Gastrocnemius medialis (tissue), 4 donors: ENCODE measurements at places on chromosomes 7 and 10. TPM values are rescaled to one million over a fixed set of nuclear protein-coding genes. Genes with fewer than 3 reads are reported as not detected.

GRCh38 chr7:46786221-46786954 lies 795.5 kb downstream of the TNS3 start:
- no peak overlapping the region for H3K4me3 ChIP-seq
- no peak overlapping the region for H3K27ac ChIP-seq
- no peaks in the 10 kb centered on the region for H3K27me3 ChIP-seq
- H3K36me3 ChIP-seq: no peaks in the 10 kb centered on the region
- no peak for DNase-seq

DNA sequence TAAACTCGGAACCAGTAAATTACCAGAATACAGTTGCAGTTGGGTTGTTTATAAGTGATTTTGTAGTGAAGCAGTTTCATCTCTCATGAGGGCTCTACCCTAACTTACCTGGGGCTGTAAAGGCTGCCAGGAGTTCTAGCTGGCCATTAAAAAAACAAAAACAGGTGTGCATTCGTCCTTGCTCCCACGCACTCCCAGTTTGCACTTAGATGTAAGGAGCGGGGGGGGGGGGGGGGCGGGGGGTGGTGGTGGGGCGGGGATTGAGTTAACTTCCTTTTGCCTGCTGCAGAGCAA lies 2.3 kb upstream of the PFKFB3 start:
- no peaks in the 10 kb centered on the region for H3K27me3 ChIP-seq
- no peaks in the 10 kb centered on the region for H3K36me3 ChIP-seq
- H3K4me1 ChIP-seq: peaks cover 59% of the 10 kb centered on the region
- no peak for DNase-seq

DNA sequence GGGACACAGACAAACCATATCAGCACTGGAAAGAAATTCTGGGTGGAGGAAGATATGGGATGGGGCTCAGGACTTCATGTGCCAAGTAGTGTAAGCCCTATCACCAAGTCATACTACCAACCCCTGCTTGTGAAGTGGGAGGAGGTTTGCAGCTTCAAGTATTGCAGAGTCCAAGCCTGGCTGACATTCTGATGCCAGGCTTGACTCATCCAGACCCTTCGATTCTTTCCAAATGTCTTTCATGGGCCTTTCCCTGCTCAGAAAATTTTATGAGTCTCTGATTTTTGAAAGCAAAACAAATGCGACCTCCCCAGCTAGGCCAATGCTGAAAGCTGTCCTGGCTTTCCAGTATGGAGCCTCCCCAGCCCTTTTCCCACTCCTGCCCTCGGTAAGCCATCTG lies 45.1 kb upstream of the SMNDC1 start:
- no peak for DNase-seq
- peaks cover 6% of the 10 kb centered on the region for H3K27me3 ChIP-seq
- H3K36me3 ChIP-seq: no peaks in the 10 kb centered on the region
- no peak overlapping the region for H3K27ac ChIP-seq
- no peaks in the 10 kb centered on the region for H3K4me1 ChIP-seq
- no peak overlapping the region for H3K4me3 ChIP-seq

HECW1 gene
- total RNA-seq: 1.8 TPM

DNA sequence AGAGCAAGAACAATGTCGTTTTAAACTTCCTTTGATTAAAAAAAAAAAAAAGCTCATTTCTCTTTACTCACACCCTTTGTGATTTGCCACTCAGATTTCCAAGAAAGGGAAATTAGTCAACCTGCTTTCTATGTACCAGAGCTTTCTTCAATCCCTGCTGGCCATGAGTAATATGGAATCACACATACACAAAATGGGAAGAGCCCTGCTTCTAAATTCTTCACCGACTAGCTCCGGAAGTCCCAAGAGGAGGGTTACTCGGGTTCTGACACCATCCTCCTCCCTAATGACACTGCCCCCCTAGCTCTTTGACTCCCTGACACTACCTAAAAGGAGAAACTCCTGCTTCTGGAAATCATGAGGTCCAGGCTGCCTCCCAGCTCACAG lies 81.8 kb upstream of the SFMBT2 start:
- H3K4me3 ChIP-seq: no peak overlapping the region
- no peak for DNase-seq
- peaks cover 11% of the 10 kb centered on the region for H3K4me1 ChIP-seq
- no peaks in the 10 kb centered on the region for H3K36me3 ChIP-seq
- H3K27me3 ChIP-seq: no peaks in the 10 kb centered on the region

RBP4 gene
- total RNA-seq: 7.5 TPM

GTF2I gene
- 99.8 TPM for total RNA-seq

FGFBP3 gene
- 0.33 TPM for total RNA-seq

GPER1 gene
- total RNA-seq: 2.2 TPM

GRCh38 chr10:132643709-132644526 lies 106.3 kb downstream of the INPP5A start:
- no peaks in the 10 kb centered on the region for H3K36me3 ChIP-seq
- no peak overlapping the region for H3K4me3 ChIP-seq
- H3K4me1 ChIP-seq: no peaks in the 10 kb centered on the region
- no peak overlapping the region for H3K27ac ChIP-seq
- no peaks in the 10 kb centered on the region for H3K27me3 ChIP-seq
- no peak for DNase-seq

GRCh38 chr7:137657476-137658189 lies 189.1 kb downstream of the DGKI start:
- H3K27me3 ChIP-seq: no peaks in the 10 kb centered on the region
- H3K36me3 ChIP-seq: no peaks in the 10 kb centered on the region
- DNase-seq: no peak
- no peak overlapping the region for H3K27ac ChIP-seq
- H3K4me3 ChIP-seq: no peak overlapping the region

DNA sequence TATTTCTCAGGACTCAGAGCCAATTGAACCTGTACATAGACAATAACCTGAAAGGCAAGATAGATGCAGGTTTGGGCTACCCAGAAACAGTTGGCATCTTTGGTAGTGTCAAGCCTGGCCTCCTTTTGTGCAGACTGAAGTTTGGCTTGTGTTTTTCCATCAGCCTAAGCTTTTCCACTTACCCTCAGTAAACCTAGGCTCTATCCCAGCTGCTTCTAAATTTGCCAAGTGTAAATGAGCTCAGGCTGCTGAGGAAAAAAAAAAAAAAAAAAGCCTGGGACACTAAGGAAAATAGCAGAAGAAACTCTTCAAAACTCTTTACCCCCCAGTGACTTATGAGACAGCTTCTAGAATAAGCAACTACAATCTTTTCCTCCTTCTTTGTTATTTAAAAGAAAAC lies 316.3 kb upstream of the SORCS1 start:
- H3K27ac ChIP-seq: no peak overlapping the region
- H3K4me3 ChIP-seq: no peak overlapping the region
- H3K4me1 ChIP-seq: no peaks in the 10 kb centered on the region
- no peaks in the 10 kb centered on the region for H3K27me3 ChIP-seq
- H3K36me3 ChIP-seq: no peaks in the 10 kb centered on the region

GRCh38 chr10:57657164-57657765 lies 610.4 kb downstream of the IPMK start:
- no peak overlapping the region for H3K4me3 ChIP-seq
- DNase-seq: no peak
- H3K27me3 ChIP-seq: no peaks in the 10 kb centered on the region
- H3K4me1 ChIP-seq: no peaks in the 10 kb centered on the region
- no peak overlapping the region for H3K27ac ChIP-seq

LIPA gene
- 10.2 TPM for total RNA-seq

GRCh38 chr10:92290076-92290836 lies 622 bp downstream of the CPEB3 start:
- no peaks in the 10 kb centered on the region for H3K36me3 ChIP-seq
- H3K4me3 ChIP-seq: peak overlapping the region; percentile 86
- peaks cover 18% of the 10 kb centered on the region for H3K4me1 ChIP-seq

DNA sequence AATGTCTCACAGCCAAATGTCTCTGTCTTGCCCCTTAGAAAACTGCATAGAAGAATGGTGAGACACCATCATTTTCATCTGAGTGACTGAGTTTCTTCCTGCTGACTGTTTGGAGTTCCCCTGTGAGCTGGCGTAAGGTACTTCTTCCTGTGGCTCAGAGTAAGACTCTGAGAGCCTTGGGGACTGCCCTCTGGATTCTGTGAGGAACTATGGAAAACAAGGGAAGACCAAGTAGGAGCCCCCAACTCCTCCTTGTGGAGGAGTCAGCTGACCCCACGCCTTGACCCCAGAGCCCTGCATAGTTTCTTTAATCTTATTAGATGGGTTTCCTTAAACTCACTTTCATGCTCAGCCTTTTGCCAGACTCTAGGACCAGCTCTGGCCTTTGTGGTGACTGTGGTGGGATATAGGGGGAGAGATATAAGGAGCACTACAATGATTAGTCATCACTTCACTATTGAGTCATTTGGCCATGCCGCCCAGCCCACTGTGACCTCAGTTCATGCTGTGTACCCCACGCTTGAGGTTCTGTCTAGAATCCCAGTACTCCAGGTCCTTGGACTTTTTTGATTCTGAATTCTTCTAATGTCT lies 51.8 kb upstream of the FAM133B start:
- H3K36me3 ChIP-seq: no peaks in the 10 kb centered on the region
- H3K27me3 ChIP-seq: no peaks in the 10 kb centered on the region
- H3K27ac ChIP-seq: no peak overlapping the region
- DNase-seq: no peak
- H3K4me1 ChIP-seq: peaks cover 10% of the 10 kb centered on the region

DNA sequence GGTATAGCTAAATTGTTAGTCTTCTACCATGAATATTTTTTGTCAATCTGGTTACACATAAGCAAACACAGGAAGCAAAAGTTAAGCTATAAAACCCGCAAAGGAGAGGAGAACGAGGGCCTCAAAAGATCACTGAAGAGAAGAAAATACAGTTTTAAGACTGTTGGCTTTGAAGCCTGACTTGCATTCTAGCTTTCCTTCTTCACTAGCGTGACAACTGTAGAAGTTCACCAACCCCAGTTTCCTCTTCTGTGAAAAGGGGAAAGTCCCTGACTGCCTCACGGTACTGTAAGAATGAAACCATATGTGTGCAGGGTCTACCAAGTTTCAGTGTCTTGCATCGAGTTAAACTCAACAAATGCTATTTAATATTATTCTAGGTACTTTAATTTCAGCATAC lies 7.5 kb upstream of the LRRN3 start:
- H3K27ac ChIP-seq: no peak overlapping the region
- no peaks in the 10 kb centered on the region for H3K36me3 ChIP-seq
- no peak overlapping the region for H3K4me3 ChIP-seq
- H3K4me1 ChIP-seq: no peaks in the 10 kb centered on the region

GRCh38 chr7:44163591-44163990 lies 22.5 kb upstream of the MYL7 start:
- no peak overlapping the region for H3K4me3 ChIP-seq
- H3K27ac ChIP-seq: no peak overlapping the region
- no peak for DNase-seq
- H3K27me3 ChIP-seq: no peaks in the 10 kb centered on the region
- peaks cover 11% of the 10 kb centered on the region for H3K4me1 ChIP-seq
- H3K36me3 ChIP-seq: no peaks in the 10 kb centered on the region

C10orf53 gene
- total RNA-seq: not detected

DNA sequence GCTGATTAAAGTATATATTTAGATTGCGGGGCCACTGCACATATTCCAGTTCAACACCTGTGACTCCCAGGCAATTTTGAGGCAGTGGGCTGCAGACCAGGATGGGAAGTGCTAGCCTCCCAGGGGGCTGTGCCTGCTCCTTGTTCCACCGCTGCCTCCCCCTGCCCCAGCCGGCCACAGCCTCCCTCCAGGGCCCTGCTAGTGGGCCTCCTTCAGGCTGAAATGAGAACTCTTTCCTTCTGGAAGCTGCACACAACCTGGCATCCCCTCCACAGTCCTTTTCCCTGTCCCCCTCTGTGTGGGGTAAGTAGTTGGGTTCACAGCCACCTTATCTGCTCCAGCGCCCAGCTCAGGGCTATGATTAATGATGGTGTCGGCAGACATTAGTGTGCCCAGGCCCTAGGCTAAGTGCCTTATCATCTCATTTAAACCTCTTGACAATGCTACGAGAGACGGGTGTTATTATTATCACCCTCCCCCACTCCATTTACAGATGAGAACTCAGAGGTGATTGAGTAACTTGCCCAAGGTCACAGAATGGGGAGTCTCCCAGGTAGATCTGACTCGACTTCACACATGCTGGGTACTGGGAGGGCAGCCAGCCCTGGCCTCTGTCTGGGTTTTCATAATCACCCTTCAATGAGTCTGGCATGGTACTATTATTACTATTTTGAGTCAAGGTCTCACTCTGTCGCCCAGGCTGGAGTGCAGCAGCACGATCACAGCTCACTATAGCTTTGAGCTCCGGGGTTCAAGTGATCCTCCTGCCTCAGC lies 10.8 kb upstream of the SFRP5 start:
- no peak overlapping the region for H3K27ac ChIP-seq
- H3K4me3 ChIP-seq: no peak overlapping the region
- H3K4me1 ChIP-seq: peaks cover 21% of the 10 kb centered on the region

- no peaks in the 10 kb centered on the region for H3K27me3 ChIP-seq
- no peak for DNase-seq
- H3K36me3 ChIP-seq: no peaks in the 10 kb centered on the region
- no peak overlapping the region for H3K4me3 ChIP-seq
Observed at GRCh38 chr7:1985042-1985441, 247.7 kb downstream of the MAD1L1 start.

DNA sequence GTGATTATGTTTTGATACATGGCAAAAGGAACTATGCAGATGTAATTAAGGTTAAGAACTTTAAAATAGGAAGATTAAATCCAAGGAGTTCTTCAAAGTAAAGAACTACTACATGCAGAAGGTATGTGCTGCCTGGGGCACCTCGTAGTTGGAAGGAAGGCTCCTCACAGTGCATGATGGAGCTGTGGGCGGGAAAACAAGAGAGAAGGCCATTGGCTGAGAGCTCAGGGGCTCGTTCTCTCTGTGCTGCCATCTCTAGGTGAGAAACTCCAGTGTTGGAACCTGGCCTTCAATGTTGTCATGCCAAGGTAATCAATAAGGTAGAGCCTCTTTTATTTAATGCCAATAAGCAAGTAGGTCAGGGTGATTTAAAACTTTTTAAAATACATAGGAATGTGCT lies 391.4 kb upstream of the ETV1 start:
- H3K27me3 ChIP-seq: no peaks in the 10 kb centered on the region
- no peaks in the 10 kb centered on the region for H3K4me1 ChIP-seq
- no peaks in the 10 kb centered on the region for H3K36me3 ChIP-seq
- H3K4me3 ChIP-seq: no peak overlapping the region

- H3K4me1 ChIP-seq: no peaks in the 10 kb centered on the region
- no peak overlapping the region for H3K27ac ChIP-seq
- no peaks in the 10 kb centered on the region for H3K36me3 ChIP-seq
- H3K27me3 ChIP-seq: no peaks in the 10 kb centered on the region
- no peak for DNase-seq
Observed at GRCh38 chr10:31836569-31837406, 91.8 kb downstream of the ARHGAP12 start.

GRCh38 chr7:76359978-76360638 lies 1.3 kb upstream of the YWHAG start:
- DNase-seq: no peak
- peaks cover 42% of the 10 kb centered on the region for H3K4me1 ChIP-seq
- no peak overlapping the region for H3K4me3 ChIP-seq
- no peaks in the 10 kb centered on the region for H3K27me3 ChIP-seq
- H3K27ac ChIP-seq: peak overlapping the region; percentile 97

GRCh38 chr7:3673524-3673923 lies 372.5 kb downstream of the SDK1 start:
- H3K4me1 ChIP-seq: no peaks in the 10 kb centered on the region
- no peaks in the 10 kb centered on the region for H3K27me3 ChIP-seq
- H3K36me3 ChIP-seq: no peaks in the 10 kb centered on the region
- no peak for DNase-seq
- H3K4me3 ChIP-seq: no peak overlapping the region

GRCh38 chr7:102292813-102293798 lies 6.4 kb downstream of the SH2B2 start:
- H3K4me1 ChIP-seq: peaks cover 44% of the 10 kb centered on the region
- H3K36me3 ChIP-seq: no peaks in the 10 kb centered on the region
- no peak overlapping the region for H3K4me3 ChIP-seq

GRCh38 chr7:44194069-44194468 lies 4.8 kb upstream of the GCK start:
- no peak for DNase-seq
- H3K36me3 ChIP-seq: no peaks in the 10 kb centered on the region
- no peaks in the 10 kb centered on the region for H3K4me1 ChIP-seq
- no peak overlapping the region for H3K27ac ChIP-seq
- H3K4me3 ChIP-seq: no peak overlapping the region
- H3K27me3 ChIP-seq: no peaks in the 10 kb centered on the region
